RPMI7951 (cell line): ENCODE measurements at places on chromosomes 1 and 21.

DNA sequence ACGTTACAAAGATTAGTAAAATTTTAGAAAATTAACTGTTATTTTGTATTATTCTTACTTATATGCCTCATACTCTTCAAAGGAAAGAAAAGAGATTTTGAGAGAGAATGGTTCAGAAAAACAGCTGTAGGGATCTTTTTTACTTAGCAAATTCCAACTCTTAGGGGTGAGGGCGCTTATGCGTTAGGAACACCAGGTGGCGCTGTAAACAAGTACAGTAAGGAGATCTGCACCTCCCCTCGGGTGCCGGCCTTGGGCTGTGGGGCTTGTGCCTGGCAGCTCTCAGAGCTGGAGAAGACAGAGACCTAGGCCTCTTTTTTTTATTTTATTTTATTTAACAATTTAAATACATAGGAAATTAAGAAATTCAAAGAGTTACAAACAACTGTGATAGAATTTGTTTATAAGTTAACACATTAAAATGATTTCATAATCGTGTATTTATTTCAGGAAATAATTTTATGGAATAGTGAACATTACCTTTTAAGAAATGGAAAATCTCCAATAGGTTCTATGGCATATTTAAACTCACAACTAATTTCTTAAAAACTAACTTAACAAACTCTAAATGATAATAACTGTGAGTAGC is 32.6 kb downstream of the UTP25 start:
- peak; percentile 72 for DNase-seq

GRCh38 chr1:206471415-206471801 is 1.1 kb downstream of the IKBKE start:
- no peak for DNase-seq

DNA sequence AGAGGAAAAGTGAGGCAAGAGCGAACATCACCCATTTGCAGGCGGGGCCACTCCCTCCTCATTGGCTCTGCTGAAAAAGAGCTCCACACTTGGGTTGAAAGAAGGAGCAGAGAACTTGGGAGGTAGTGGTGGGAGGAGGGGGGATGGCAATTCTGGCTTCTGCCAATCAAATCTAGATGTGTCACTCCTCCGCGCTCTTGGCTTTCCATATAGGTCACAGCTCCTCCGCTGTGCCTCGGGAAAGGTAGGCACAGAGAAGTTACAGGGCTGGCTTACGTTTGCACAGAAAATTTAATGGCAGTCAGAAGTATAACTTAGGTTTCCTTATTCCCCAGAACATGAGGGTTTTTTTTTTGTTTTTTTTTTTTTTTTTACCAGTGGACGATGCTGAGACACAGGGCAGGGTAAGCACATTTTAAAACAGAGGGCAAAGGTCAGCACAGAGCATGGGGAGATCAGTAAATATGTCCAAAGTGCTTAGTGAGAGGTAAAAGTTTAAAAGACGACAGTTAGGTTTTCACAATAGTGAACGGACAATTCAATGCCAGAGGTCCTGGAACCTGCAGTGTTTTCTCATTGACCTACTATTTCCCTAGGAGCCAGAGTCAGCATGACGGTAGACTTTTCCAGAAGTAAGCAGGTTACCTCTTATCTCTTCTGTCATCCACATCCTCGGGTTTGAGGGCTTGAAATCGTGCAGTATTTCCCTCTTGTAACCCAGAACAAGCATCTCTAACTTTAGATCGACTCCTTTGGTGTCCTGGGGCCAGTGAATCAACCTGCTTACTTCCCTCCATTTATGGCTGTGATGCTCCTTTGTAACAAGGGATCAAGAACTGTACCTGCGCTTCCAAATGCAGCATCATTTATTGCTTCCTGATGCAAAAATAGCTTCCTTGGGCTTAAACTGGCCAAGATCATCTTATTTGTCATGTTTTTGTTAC is 258.9 kb upstream of the PROX1 start:
- DNase-seq = no peak

- DNase-seq = no peak
Observed at GRCh38 chr1:40980068-40980452, 564 bp downstream of the CTPS1 start.

- DNase-seq = peak; percentile 87
Observed at GRCh38 chr1:233972951-233973635, 68.6 kb downstream of the SLC35F3 start.

- DNase-seq = no peak
Observed at GRCh38 chr21:33531007-33531406, 10.9 kb downstream of the GART start.

DNA sequence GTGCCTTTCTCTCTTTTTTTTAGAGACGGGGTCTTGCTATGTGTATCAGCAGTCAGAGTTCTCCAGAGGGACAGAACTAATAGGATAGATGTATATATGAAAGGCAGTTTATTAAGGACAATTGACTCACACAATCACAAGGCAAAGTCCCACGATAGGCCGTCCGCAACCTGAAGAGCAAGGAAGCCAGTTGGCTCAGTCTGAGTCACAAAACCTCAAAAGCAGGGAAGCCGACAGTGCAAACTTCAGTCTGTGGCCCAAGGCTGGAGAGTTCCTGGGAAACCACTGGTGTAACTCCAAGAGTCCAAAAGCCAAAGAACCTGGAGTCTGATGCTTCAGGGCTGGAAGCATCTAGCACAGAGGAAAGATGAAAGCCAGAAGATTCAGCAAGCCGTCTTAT is 16.3 kb upstream of the H3-3A start:
- peak; percentile 89 for DNase-seq

- no peak for DNase-seq
Observed at GRCh38 chr1:33781652-33782051, 82.2 kb upstream of the HMGB4 start.

DNA sequence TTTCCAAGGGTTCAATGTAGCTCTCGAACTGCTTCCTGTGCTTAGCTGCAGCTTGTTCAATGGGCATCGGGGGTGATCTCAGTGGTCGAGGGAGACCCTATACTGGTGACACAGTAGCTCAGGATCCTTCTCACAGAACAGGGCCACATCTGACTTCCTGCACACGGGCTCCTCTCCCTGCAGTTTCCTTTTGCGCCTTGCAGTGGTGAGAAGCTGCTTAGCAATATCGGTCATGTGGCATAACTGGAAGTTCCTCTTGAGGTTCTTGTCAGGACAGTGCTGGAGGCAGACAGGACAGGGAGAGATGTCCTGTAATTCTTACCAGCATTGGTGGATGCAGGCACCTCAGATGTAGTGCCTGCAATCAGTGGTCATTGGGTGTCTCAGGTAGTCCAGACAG is 140.5 kb upstream of the MAP1LC3C start:
- no peak for DNase-seq

GRCh38 chr1:226640321-226641136 is 92.0 kb downstream of the STUM start:
- DNase-seq = no peak

- DNase-seq = no peak
Observed at GRCh38 chr1:183753464-183753891, 51.4 kb upstream of the RGL1 start.

GRCh38 chr1:156493154-156493631 is 7.4 kb downstream of the MEF2D start:
- DNase-seq = no peak

GRCh38 chr1:3795453-3796214 is 664 bp downstream of the LRRC47 start:
- no peak for DNase-seq

- DNase-seq = no peak
Observed at GRCh38 chr21:26164311-26164710, 6.3 kb downstream of the APP start.

- no peak for DNase-seq
Observed at GRCh38 chr1:159200769-159201168, 3.9 kb upstream of the ACKR1 start.

DNA sequence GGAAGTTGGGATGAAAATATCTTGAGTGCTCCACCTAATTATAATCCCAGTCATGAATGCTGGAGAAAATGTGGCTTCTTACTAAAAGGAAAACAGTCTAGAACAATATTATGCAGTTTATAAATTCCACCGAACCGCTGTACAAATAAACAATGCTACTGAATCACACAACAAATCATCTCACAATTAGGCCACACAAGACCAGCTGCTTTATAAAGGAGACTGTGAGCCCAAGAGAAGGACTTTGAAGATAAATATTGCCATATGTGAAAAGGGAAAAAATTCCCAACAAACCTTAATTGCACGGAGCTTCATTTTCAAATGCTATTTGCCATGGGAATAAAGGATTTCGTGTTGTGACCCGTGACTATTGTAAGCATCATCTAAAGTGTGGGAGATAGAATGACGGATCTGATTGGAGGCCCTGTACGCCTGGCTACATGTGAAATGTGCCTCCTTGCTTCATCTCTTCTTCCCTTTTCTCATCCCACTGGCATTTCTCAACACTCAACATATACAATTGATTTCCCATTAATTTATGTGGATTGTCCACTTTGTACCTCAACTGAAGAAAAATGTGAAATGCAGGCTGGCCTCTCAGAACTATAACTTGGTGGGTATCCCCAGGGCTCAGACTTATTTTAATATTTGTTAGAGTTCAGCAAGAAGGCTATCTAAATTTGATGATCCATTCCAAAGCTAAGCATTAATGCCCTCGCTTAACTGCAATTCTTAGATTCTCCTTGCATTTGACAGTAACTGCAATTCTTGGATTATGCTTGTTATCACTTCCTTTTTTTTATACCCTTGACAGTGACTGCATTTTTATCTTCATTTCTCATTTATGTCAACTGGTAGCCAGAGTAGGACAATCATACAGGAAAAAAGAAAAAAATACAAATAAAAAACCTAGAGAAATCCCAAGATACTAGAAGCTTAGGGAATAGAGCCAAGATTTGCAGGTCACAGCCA is 122.3 kb downstream of the TGFB2 start:
- peak; percentile 85 for DNase-seq

DNA sequence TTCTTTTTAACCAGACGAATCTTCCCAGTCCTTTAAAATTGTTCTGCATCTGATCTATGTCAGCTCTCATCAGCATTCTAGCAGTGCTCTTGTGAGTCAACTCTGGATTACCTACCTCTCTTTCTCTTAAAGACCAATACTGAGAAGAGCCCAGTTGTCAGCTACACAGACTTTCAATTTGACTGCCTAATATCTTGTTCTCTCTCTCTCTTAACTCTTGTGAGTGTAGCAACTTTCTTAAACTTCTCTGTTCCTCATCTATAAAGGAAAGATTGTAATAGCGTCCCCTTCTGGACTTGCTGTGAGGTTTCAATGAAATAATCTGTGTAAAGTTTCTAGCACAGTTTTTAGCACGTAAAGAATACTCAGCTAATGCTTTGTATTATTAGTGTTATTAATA is 499.3 kb upstream of the ADAMTS5 start:
- DNase-seq = no peak

- DNase-seq = no peak
Observed at GRCh38 chr1:220910021-220910420, 30.8 kb downstream of the HLX start.

- DNase-seq = no peak
Observed at GRCh38 chr1:107831921-107832320, 133.1 kb downstream of the VAV3 start.

GRCh38 chr1:185495007-185495406 is 178.0 kb upstream of the IVNS1ABP start:
- DNase-seq = no peak

- DNase-seq = no peak
Observed at GRCh38 chr1:23341931-23342692, 2.0 kb downstream of the HNRNPR start.

DNA sequence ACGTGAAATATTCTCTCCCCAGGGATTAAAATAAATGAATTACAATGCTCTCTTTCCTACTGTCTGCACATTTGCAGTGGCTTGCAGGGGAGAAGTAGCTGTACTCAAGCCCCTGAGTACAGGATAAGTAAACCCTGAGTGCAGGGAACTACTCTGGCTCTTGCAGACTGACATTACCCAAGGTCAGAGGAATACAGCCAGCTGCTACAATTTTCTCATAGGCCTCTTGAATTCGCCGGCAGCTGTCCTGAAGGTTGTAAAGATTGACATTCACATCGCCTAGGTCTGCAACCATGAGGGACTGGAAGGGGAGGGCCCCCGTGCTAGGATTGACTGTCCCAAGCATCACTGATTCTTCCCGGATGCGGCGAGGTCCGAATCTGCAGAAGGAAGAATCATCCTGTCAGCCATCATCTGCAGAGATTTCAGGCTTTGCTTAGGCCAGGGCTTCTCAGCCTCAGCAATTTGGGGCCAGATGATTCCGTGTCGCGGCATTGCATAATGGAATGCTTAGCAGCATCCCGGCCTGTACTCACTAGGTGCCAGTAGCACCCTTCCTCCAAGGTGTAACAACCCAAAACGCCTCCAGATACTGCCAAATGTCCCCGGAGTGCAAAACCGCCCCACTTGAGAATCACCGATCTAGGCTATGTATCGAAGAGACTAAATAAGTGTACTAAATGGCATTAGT is 1.7 kb downstream of the AGMAT start:
- DNase-seq = no peak

GRCh38 chr21:36626791-36627190 is 72.1 kb upstream of the SIM2 start:
- no peak for DNase-seq

DNA sequence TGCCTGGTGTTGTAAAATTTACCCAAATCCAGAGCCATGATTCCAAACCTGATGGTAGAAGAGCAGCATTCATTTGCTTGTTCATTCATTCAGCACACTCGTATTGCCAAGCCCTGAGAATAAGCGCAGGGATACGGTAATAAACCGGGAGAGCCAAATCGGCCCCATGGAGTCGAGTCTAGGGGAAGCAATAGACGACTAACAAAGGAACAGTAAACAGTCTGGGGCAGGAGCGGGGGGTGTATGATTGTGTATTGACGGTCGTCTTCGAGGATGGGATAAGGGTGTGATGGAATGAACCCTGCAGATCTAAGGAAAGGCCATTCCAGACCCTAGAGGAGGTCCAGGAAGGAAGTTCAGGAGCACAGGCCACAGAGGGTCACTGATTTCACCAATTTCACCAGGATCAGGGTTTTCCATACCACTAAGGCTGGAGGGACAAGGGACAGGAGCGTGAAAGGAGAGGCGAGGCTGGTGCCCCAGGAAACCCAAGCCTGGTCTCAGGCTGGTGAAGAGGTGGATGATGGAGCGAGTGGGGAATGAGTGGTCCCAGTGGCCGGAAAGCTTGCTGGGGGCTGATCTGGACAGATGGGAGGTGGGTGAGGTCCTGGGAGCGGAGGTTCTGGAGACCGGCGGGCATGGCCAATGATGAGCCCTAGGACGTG is 61.1 kb upstream of the PDE9A start:
- no peak for DNase-seq

GRCh38 chr1:1032424-1032823 is 12.5 kb downstream of the AGRN start:
- DNase-seq = no peak

GRCh38 chr1:56304975-56305374 is 274.4 kb downstream of the PLPP3 start:
- DNase-seq = peak; percentile 28

GRCh38 chr1:10471411-10472219 is 714 bp downstream of the DFFA start:
- peak; percentile 42 for DNase-seq

DNA sequence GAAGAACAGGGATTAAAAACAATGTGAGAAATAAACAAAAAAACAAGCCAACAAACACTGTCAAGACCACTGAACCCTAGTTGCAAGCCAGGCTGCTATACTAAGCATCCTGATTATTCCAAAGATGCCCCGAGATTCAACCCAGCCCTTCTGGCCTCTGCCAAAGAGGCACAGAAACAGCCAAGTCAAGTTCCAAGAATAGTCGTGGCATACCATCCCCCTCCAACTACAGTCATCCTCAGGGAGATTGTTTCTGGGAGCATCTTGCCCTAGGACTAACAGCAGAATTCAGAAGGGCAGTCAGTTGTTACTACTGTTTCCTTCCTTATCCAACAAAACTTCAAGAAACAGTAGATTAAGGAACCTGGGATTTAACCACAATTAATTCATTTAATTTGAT is 52.3 kb downstream of the ABL2 start:
- DNase-seq = peak; percentile 52
